ENCODE measurements at places on chromosomes 1 and 21.
A peak's percentile ranks its signal among the peaks of the same experiment; 100 is the strongest.

GRCh38 chr21:42785666-42786427 is 93.5 kb downstream of the WDR4 start:
- no peak for DNase-seq

GRCh38 chr1:235997931-235998330 is 67.0 kb downstream of the NID1 start:
- DNase-seq: peak; percentile 32

DNA sequence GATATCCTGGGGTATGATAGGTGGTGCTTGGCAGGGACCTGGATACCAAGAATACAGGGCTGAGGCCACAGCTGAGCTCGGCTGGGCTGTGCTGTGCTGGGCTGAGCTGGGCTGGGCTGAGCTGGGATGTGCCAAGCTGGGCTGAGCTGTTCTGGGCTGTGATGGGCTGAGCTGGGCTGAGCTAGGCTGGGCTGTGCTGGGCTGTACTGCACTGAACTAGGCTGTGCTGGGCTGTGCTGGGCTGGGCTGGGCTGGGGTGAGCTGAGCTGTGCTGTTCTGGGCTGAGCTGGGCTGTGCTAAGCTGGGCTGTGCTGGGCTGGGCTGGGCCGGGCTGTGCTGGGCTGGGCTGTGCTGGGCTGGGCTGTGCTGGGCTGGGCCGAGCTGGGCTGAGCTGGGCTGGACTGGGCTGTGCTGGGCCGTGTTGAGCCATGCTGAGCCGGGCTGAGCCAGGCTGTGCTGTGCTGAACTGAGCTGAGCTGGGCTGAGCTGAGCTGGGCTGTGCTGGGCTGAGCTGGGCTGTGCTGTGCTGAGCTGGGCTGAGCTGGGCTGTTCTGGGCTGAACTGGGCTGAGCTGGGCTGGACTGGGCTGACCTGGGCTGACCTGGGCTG is 94.7 kb upstream of the ACTRT2 start:
- DNase-seq: no peak

- no peak for DNase-seq
These were observed 35.1 kb downstream of the ITSN1 start for GRCh38 chr21:33677450-33677849.

DNA sequence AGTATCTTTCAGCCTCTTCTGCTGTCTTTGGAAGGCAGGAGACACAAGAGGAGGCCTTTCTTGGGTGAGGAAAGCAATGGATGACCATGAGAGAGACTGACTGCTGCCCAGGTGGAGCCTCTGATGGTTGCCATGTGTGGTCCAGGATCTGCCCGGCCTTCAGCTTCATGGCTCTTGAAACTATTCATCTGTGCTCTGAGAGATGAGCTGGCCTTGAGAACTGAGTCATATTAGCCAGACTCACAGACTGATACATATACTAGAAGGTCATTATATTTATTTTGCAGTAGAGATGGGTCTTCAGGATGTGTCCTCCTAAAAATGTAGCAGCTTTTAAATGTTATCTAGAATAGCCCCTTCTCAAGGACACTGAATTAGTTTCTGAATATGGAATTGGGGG is 33.7 kb downstream of the PTGFRN start:
- DNase-seq: no peak

DNA sequence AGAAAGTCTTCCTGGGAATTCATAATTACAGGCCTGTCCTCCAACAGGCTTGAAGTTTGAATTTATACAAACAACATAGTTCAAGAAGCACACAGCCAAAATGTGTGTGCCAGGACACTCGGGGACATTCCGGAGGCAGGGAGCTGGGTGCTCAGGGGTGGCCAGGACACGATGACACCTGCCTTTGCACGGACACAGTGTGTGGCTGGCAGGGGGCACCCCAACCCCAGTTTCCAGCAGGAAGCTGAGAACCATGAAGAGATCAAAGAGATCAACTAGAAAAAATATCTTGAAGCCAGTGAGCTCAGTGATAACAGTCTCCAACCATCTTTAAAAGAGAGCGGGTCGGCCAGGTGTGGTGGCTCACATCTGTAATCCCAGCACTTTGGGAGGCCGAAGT is 32.5 kb upstream of the TRAPPC10 start:
- no peak for DNase-seq

- no peak for DNase-seq
These were observed 50.7 kb downstream of the TM2D1 start for GRCh38 chr1:61674221-61674620.

DNA sequence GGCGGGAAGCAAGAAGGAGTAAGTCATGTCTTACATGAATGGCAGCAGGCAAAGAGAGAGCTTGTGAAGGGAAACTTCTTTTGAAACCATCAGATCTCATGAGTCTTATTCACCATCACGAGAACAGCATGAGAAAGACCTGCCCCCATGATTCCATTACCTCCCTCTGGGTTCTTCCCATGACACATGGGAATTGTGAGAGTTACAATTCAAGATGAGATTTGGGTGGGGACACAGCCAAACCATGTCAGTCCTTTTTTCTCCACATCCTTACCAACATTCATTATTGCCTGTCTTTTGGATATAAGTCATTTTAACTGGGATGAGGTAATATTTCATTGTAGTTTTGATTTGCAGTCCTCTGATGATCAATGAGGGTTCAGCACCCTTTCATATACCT is 81.0 kb downstream of the DIRAS3 start:
- no peak for DNase-seq

DNA sequence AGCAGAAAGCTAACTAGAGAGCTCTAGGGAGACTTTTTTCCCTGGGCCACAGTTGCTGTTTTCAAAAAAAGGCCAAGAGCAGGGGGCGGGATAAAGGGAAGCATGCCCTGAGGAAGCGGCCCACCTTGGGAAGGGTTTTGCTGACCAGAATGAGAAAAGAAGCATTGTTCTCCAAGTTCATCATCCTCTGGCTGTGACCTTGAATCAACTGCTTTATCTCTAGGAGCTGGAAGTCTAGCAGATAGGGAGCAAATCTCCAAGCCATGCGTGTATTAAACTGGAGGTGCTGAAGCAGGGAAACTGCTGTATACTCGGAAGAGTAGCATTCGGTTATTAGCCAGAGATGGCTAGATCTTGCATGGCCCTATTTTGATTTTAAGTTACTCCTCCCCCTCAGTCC is 64.8 kb downstream of the ATP2B4 start:
- no peak for DNase-seq

DNA sequence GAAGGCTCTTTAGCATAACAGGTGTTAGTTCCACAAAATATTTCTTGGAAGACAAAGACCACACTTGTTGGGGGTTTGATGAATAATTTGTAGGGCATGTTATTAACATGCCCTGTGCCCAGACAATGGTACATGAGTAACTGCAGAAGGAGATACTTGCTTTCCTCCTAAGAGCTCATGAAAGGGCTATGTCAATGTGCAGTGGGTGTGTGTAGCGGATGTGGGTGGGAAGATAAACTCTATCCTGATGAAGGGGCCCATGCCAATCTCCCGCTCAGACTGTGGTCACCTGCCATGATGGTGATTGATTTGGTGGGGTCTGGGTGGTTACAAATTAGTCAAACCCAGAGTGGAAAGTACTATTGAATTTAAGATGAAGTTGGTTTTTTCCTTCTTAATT is 69.8 kb upstream of the DNAH14 start:
- DNase-seq: no peak

- DNase-seq: peak; percentile 11
These were observed 120.7 kb downstream of the MAP3K21 start for GRCh38 chr1:233448109-233448689.

- DNase-seq: no peak
These were observed 136.0 kb downstream of the TLR5 start for GRCh38 chr1:223006917-223007648.

GRCh38 chr21:41892726-41893125 is 13.6 kb upstream of the PRDM15 start:
- DNase-seq: no peak

GRCh38 chr1:160647329-160647720 is 481 bp upstream of the SLAMF1 start:
- no peak for DNase-seq

DNA sequence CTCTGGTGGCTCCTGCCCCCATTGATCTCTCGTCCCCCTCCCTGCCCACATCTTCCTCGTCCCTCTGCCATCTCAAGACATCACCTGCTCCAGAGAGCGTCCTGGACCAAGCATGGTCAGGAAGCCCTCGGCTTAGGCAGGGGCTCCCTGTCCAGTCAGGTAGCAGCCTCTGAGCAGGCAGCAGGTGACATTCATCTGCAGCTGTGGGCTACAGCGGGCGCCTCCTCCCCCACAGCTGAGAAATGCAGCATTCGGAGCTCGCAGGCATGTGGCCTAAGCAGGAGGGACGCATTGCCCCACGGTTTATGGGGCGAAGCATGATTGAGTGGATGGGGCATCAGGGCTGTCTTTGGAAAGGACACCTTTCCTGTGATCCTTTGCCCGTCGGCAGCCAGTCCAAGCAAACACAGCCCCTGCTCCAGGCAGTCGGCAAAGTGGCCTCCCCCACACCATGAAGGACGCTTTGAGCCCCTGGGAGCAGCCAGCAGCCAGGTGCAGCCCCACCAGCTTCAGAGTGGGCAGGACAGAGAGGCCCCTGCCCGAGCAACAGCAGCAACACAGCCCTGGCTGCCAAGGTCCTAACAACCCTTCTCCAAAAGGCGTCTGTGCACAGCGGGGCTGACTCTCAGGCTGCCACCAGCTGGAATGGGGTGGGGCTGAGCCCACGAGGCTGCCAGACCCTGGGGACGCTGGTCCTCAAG is 234.1 kb upstream of the VAMP3 start:
- no peak for DNase-seq

DNA sequence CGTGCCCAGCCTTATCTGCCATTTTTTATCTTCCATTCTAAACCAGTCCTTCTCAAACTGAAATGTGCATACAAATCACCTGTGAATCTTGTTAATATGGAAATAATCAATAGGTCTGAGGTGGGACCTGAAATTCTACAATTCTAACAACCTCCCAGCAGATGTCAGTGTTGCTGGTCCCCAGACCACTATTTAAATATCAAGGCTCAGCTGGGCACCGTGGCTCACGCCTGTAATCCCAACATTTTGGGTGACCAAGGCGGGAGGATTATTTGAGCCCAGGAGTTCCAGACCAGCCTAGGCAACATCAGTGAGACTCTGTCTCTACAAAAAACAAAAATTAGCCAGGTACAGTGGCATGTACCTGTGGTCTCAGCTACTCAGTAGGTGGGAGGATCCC is 4.1 kb downstream of the UQCRHL start:
- DNase-seq: no peak

DNA sequence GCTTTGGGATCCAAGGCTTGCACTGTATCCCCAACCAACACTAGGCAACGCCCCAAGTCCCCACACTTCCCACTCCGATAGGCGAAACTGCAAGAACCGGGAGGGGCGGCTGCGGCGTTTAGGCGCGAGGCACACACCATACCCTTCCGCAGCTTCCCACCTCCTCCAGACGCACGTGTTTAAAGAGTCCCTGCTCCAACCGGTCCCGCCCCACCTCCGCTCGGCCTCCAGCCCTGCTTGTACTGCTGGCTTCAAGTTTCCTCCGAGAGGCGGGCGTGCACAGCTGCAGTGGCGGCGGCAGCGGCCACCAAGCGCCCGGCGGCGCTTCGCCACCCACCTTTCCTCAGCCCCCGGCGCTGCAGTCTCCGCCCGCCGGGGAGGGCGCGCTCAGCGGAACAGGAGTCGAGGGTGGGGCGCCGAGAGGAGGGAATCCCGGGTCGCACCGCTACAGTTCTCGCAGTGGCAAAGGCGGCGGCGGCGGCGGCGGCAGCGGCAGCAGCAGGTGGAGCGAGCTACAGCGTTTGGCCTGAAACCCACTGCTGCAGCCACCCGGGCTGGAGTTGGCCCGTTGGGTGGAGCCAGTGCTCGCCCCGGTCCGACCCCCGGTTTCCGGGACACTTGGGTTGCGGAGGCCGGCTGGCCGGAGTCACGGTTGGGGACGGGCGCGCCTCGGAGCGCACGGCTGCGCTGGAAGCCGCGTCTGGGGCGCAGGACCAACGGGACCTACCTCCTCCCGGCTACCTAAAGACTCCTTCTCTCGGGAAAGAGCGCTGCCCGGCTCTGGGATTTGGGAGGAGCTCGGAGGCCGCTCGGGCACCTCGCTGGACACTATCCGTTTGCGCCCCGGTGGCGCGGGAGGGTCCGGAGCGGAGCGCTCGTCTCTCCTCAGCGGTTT is at the start of gene CNIH3:
TSS of gene CNIH3 (plus strand) at position 457 of the 895 bp plus-strand sequence. CDS start 858 bp downstream, outside the sequence.
- DNase-seq: peak; percentile 30

- no peak for DNase-seq
These were observed 26.1 kb upstream of the UMODL1 start for GRCh38 chr21:42044871-42045495.

- no peak for DNase-seq
These were observed 130.4 kb downstream of the HS2ST1 start for GRCh38 chr1:87044840-87045239.

DNA sequence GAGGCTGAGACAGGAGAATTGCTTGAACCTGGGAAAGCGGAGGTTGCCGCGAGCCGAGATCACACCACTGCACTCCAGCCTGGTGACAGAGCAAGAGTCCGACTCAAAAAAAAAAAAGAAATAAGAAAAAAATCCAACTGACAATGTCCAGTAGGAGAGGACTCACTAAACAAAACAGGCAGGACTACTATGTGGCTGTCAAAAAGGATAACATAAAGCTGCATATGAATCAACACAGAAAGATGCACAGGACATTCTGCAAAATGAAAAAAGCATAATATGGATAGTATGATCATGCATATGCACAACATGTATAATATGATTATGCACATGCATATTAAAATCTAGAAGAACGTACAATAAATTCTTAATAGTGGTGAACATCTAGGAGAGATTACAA is 80.7 kb downstream of the JAK1 start:
- DNase-seq: no peak

DNA sequence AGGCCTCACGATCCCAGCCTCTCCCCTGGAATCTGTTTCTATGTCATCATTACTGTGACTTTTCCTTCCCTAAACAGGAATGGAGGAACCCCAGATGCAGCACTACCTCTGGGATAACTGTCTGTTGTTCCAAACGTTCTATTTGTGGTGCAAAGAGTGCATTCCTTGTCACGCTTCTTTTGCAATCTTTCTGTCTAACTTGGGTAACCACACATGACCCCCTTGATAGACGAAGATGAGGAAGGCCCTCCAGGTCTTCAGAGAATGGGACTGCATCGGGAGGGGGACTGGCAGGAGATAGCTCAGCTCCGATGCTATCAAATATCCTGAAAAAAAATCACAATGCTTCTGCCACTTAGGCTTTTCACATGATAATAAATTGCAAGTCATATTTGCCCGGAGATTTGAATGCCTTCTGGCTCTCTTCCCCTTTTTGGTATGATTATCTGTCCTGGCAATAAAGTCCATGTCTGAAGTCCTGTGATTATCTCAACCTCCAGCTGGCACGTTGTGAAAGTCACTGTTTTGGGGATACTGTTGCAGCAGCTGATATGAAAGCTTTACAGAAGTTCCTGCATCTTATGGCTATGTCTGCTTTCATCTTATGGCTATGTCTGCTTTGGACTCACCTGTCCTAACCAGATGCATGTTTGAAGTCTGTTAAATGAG is 148.7 kb upstream of the LMO4 start:
- no peak for DNase-seq

DNA sequence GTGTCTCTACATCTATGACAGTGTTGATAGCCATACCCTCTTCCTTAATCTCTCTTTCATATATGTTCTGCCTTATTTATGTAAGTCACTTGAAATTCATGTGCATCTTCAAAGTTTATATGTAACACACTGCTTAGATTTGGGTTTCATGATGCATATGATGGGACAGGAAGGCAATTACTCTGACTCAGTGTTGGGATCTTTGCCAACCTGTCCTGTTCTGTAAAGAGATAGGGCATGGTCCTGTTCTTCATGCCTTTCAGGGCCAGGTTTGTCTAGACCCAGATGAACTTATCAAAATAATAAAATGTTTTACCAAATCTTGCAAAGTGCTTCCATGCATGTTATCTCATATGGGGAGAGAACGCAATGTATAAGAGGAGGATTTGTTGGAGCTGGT is 69.5 kb downstream of the TMPRSS15 start:
- DNase-seq: no peak
